ENCODE measurements at places on chromosomes 3 and 15.

DNA sequence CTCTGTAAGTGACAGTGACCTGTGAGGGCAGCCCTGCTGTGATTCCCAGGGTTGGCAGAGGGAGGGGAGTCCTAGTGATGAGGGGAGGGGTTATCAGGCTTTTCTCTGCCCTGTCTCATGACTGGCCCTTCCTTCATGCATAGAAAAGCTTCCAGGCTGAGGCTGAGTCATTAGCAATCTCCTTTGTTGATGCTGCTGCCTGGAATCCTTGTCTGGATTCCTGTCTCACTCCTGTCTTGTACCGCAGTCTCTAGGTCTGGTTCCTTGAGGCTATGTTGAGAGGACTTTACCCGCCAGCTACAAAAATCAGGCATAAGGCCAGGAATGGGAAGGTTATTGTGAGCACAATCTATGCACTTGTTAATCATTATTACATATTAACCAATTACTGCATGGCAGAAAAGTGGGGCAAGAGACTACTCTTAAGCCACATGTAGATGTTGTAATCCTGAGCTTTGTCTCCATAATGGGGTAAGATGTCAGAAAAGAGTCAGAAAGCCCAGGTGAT, 7.2 kb downstream of the KLHL6 start:
- DNase-seq, result no peak

GRCh38 chr3:40976241-40976640, 223.1 kb upstream of the CTNNB1 start:
- DNase-seq, result no peak

- DNase-seq, result no peak
These were observed 31.1 kb upstream of the INSYN1 start for GRCh38 chr15:73784291-73784690.

- no peak for DNase-seq
These were observed 10.8 kb downstream of the PLA1A start for GRCh38 chr3:119608405-119609000.

DNA sequence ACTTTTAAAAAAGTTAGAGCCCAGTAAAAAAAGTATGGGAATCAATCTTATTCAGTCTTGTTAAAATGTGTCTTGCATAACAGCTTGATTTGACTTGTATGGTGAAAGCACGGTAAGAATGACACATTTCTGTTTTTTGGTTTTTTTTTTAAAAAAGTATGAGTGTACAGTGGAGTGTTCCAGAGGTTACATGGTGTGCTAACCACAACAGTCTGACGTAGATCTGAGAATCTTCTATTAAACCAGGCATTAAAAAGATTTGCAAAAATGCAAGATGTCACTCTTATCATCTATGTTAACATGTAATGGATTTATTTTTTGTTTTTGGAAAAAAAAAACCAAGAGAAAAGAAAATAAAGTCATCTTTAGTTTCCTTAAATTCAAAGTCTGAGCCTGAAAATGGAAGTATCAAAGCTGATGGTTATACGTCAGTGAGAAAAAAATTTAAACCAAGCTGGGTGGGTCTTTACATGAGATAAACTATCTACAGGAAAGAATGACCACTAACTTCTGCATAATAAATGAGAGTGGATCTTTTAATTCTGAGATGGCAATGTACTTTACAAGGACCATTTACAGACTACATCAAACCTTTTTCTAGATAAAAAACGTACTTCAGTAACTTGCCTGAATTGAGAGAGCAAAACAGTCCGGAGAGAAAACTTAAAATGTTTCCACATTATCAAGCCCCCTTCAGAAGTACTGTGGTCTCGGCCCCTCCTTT, 1.6 kb downstream of the GABPB1 start:
- no peak for DNase-seq

- DNase-seq, result no peak
These were observed 162.8 kb upstream of the ZNF385D start for GRCh38 chr3:21913791-21914190.

DNA sequence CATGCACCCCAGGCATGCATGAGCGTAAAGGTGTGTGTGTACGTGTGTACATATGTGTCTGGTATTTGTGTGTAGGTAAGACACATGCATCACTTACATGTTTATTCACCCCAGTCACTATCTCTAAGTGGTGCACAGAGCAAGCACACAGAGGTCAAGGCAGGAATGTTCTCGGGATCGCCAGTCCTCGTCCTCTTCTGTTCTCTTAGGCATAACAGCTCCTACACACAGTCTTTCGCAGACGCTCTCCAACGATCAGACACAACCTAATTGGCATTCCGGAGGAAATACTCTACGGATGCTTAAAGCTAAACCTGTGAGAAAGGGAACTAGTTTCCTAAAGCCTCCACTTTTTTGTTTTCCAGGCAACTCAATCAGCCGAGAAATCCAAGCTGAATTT, 95.9 kb downstream of the ADAMTS17 start:
- DNase-seq, result no peak

- DNase-seq, result no peak
These were observed 32.9 kb downstream of the B3GALNT1 start for GRCh38 chr3:161072211-161072621.

- DNase-seq, result no peak
These were observed 556.2 kb upstream of the CFAP20DC start for GRCh38 chr3:59605944-59606534.

- no peak for DNase-seq
These were observed 11.1 kb upstream of the TMC3 start for GRCh38 chr15:81384891-81385720.

GRCh38 chr3:178513546-178514380, 22.5 kb upstream of the KCNMB2 start:
- no peak for DNase-seq

DNA sequence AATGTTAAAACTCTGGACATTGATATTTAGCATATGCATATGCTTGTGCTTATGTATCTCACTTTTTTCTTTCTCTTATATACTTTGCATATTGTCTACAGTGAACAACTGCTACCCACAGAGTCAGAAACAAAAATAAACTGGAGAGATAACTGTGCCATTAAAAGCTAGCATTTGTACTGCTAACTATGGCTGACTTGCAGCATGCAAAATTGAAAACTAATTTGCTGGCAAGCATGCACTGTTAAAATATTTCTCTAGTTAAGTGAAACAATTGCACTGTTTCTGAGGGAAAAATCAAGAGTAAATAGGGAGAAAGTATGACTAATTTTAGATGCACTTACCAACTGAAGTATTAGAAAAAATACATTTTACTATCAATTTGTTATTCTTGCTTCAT, 177.8 kb downstream of the CBLB start:
- no peak for DNase-seq

- DNase-seq, result no peak
These were observed 5.9 kb downstream of the C3orf22 start for GRCh38 chr3:126552688-126553283.

- DNase-seq, result peak; percentile 42
These were observed 110.8 kb downstream of the TBC1D2B start for GRCh38 chr15:77966540-77967234.

- DNase-seq, result no peak
These were observed 71.4 kb upstream of the WDR72 start for GRCh38 chr15:53830707-53831386.

DNA sequence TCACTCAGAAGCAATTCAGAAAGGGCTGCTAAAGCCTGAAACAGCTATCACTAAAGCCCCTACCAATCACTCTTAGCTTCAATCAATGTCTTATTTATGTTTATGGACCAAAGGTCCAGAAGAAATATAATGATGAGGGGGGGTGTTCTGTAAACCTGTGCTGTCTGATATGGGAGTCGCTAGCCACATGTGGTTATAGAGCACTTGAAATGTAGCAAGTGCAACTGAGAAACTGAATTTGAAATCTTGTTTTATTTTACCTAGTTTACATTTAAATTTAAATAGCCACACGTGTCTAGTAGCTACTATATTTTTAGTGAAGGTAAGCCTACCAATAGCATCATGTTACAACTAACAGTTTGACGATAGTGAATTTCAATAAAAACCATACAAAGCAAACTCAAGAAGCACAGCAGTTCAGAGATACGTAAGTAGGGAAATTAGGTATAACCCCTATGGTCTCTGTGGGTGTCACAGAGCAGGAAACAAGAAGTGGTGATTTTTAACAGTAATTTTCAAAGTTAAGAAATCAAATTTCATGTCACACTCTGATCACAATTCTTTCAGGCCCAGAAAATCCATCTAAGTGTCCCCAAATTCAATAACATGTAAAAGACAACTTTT, 3.6 kb downstream of the POU1F1 start:
- no peak for DNase-seq

- DNase-seq, result no peak
These were observed 17.8 kb upstream of the FGF12 start for GRCh38 chr3:192745150-192745549.

DNA sequence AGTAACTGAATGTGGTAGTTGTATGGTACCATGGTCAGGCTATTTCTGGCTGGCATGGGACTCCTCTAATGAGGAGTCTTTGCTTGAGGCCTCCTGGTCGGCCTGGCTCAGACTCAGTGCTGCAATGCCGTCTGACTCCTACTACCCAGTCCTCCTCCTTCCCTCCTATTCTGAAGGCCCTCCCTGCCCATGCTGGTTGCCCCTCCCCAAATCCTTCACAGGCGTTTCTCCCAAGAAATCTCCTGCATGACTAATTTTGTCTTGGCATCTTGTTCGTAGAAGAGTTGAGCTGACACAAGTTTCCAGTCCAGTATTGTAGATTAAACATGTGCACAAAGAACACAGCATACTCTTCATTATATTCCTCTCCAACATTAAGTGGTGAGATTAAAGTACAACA, 115.5 kb downstream of the NFKBIZ start:
- no peak for DNase-seq

DNA sequence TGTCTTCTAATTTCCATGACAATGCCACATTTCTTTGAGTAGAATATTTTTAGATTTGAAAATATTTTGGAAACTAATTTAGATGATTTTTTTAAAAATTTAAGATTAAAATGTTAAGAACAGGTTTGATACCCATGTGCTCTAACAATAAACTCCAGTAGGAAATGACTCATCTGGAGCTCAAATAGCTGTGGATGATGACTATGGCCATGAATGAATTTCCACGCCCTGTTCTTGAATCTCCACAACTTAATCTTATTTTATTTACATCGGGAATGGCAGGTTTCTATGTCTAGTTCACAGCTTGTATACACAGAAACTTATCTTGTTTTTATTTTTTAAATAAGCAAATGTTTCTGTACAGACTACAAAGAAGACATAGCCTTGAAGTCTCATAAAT, 726.8 kb downstream of the NAALADL2 start:
- no peak for DNase-seq

GRCh38 chr15:33565094-33565493, 254.3 kb downstream of the RYR3 start:
- DNase-seq, result no peak

DNA sequence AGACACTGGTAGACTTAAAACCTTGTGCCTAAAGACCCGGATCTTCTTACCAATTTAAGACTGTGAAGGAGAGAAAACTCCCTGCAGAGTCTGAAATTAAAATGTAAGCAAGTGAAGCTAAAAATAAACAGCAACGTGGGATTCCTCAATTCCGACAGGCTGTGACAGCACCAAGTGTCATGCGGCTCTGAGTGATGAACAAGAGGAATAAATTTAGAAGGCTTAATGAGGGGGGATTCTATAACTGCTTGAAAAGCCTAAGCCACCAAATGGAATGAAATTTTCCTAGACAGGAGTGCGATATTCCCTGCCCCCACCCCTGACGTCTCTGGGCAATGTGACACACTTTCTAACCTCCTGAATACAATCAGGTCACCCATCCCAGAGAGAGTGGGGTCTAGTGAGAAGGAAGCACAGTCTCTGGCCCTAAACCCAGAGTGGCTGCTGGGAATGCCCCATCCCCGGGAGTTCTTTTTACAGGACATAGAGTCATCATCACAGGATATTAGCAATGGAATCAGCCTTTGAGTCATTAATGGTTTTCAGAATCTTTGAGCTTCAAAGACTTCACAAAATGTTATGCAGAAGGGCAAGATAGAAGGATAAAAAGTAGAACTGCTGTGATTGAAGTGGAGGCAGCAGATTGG, 114.3 kb downstream of the EDEM1 start:
- DNase-seq, result no peak

- DNase-seq, result no peak
These were observed 704.2 kb downstream of the EDEM1 start for GRCh38 chr3:5891711-5892110.

DNA sequence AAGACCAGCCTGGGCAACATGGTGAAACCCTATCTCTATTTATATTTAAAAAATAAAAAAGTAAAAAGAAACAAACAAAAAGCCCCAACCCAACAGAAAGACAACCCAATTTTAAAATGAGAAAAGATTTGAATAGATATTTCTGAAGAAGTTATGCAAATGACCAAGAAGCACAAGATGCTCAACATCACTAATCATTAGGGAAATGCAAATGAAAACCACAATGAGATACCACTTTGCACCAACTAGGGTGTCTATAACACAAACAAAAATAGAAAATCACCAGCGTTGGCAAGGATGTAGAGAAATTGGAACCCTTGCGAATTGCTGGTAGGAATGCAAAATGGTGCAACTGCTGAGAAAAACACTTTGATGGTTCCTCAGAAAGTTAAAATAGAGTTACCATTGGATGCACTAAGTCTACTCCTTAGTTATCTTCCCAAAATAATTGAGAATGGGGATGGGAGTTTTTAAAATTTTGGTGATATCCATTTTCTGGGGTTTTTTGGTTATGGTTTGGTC, 45.8 kb upstream of the CCNB2 start:
- no peak for DNase-seq

DNA sequence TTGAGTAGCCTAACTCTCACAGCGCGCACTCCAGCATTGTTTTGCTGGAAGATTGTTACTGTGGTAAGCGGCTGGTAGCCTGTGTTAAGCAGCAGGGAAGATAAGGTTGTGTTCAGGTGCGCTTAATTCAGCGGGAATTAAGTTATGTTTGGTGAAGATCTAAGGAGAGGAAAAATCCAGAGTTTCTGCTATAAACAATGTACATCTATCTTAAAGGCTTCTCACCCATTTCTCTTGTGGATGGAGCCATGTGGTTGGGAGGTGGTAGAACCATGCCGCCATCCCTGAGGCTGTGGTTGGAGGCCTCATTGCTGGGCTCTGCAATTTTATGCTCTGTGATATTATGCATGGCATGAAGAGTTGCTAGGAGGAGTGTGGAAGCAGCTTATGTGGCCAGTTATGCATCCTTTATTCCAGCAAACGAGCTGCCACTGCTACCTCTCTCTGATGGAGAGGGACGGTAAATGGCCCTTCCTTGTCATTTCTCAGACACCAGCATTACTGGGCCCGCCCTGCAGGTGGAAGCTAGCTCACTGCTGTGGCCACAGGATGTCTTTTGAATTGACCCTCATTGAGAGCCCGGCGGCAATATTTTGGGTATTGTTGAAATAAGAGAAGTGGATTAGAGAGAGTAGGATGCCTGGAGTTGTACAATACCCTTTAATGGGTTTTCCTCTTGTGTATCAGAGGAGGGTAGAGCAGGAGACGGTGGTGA, 1.3 kb downstream of the MINAR1 start:
- DNase-seq, result no peak

GRCh38 chr15:48266024-48266689, 60.1 kb downstream of the SLC12A1 start:
- DNase-seq, result no peak

Measured in activated naive CD8-positive, alpha-beta T cell treated with anti-CD3 and anti-CD28 coated beads for 36 hours (primary cell).